ENCODE measurements at places on chromosomes 1 and 21.

GRCh38 chr1:244303610-244303969 is 148.1 kb downstream of the ADSS2 start:
- DNase-seq, result no peak

GRCh38 chr1:151968058-151968457 is 25.6 kb downstream of the S100A10 start:
- DNase-seq, result peak; percentile 49

GRCh38 chr1:224873434-224874369 is 55.8 kb upstream of the DNAH14 start:
- no peak for DNase-seq

DNA sequence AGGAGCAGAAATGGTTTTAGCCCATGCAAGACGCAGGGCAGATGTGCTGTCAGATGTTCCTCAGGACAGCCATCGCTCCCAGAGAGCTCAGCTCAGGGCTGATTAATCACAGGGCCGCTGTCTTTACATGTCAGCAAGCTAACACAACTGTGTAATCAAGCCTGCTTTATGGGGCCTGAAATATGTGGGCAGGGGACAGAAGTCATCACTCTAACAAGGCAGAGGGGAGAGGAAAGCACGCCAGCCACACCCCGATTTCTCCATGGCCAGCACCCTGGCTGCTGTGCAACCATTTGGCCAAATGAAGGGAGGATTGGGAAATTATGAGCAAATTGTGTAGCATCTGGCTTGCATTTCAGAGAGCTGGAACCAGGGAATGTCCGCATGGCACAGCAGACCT is 368.8 kb downstream of the NPHP4 start:
- no peak for DNase-seq

- no peak for DNase-seq
These were observed 176.4 kb downstream of the DHRS3 start for GRCh38 chr1:12441414-12442105.

DNA sequence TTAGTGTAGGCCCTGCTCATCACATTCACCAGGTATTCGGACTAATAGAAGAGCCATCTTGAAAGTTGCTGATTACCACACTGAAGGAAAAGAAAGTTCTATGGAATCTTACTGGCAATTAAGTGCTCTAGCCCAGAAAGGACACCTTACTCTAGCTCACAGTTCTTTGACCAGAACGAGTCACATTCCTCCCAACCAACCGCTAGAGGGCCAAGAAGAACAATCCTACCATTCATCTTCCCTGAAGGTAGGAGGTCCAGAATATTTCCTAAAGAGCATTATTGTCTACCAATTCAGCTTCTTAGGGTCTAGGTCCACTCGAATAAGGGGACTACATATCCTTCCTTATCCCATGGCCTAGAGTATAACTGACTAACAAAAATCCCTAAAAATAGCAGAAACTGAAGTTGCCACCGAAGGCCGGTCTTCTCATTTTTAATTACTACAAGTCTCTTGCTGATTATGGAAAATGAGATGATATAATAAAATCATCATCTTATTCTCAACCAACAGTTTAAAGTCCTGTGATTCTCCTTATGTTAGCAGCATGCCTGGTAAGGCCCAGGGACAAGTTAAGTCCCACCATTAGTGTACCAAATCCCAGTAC is 2.7 kb upstream of the FMO1 start:
- no peak for DNase-seq

DNA sequence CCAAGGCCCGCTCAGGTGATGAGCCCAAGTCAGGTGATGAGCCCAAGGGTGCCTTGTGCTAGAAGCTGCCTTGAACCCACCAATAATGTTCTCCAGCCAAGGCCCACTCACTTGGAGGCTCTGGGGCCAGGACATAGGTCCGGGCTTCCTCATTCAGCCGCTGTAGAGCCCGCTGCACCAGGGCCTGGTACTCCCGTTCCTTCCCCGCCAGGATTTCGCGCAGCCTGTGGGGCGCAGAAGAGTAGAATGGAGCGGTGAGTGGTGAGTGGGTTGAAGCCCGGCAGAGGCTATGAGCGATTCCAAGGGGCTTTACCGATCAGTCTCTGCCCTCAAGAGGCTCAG is 10.5 kb downstream of the MAP3K6 start:
- DNase-seq, result no peak

DNA sequence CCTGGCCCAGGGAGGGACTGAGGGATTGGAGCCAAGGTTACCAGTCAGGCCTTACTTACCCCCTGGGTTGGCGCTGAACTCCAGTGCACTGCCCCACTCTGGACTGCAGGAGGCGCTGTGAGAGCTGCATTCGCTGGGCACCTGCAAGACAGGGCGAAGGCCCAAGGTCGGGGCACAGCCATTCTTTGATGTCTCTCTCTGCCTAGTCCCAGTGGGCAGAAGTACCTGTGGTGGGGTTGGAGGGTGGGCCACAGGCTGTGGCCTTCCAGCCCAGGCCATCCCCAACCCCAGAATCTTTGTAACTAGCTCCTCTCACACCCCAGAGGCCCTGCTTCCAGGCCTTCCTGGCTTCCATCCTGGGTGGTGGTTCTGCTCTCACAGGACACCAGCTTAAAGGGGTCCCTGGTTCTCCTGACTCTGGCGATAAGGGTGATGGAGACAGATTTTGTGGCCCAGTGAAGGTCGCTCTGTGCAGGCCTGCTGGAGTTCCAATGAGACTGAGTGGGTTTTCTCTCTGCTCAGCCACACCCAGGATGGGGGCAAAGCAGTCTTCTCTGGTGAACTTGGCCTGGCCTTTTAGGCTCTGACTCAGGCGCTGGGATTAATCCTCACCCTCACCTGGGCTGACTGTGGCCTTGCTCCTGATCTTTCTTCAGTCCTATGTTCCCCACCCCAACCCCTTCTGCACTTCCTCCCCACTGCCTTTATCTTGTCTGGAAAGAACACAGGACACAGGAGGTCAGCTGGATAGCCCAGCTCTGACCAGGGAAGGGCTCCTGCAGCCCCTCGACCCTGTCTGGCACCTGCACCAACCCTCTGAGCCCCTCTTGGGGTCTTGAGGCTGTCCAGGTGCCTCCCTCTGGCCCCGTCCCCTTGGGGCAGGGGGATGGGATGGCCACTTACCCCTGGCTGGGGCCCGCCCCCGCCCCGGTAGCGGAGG is 954 bp downstream of the MYOG start:
- no peak for DNase-seq

DNA sequence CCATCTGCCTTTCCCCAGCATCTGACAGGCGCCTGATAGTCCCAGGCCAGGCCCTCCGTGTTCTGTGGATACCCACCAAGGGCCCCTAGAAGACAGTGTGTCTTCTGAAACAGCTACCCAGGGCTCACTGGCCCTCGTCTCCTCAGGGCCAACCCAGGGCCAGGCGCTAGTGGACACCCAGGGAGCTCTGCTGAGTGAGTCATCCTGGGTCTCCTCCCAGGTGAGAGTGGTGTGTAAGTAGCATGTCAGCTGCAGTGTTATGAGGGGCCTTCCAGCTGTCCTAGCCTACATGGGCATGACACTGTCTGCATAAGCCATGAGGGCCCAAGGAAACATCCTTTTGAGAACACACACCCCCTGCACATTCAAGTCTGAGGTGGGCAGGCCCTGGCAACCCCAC is 36.7 kb downstream of the CHD5 start:
- no peak for DNase-seq

DNA sequence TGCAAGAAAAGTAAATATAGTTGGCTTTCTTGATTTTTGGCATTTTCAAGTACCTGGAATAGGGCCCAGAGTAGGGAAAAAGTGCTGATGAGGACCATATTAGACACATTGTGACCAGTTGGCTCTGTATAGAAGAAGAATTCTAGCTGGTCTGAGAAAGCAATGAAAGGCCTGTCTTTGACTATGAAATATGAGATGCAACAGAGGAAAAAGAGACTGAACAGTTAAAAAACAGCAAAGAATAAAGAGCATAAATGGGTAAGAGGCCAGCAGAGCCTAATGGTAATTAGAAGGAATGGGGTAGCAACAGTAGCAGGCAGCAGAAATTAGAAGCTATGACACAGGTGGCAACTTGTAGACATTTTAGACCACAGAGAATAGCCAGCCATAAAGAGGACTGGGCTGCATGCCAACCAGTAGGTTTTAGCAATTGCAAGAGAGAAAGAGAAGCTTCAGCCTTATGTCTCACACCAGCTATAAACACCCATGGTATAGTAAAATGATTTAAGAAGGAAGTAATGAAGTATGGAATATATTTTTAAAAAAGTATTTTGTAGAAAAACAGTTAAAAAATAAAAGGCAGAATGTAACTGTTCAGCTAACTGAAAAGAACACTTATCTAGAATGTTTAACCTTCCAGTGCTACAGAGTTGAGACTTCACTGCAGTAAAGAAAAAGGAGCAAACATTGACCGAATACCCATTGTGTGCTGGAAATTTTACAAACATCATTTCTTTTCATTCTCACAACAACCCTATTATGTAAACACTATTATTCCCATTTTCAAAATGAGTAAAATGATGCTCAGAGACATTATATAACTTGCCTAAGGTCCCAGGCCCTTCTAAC is 114.1 kb downstream of the LHX4 start:
- DNase-seq, result peak; percentile 92

DNA sequence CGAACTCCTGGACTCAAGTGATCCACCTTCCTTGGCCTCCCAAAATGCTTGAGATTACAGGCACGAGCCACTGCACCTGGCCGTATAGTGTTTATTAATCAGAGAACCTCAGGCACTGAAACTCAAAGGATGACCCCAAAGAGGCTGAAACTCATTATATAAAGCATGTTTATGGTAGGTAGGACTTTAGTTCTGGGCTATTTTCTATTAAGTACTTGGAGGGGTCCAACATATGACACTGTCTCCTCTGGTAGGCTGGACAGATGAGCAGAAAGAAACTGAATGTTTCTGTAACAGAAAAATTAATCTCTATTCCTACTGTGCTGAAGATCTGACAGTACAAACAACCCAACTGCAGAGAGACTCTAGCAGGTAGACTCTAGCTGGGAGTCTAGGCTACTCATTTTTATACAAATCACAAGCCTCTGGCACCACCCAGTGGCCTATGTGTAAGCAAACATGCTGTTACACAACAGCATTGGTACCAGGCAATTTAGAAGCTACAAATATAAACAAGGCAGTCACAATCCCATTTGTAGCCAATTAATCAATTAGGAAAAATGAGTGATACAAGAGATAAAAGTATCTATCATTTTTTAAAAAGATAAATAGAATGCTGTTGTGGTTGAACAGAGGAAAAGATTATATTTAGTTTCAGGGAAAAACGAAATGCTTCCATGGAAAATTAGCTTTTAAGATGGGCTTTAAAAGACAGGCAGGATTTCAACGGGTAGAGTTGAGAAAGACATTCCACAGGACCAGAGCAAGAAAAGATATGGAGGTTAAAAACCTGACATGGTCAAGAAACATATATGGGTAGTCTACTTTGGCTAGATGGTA is 10.4 kb downstream of the DCAF8 start:
- peak; percentile 17 for DNase-seq

DNA sequence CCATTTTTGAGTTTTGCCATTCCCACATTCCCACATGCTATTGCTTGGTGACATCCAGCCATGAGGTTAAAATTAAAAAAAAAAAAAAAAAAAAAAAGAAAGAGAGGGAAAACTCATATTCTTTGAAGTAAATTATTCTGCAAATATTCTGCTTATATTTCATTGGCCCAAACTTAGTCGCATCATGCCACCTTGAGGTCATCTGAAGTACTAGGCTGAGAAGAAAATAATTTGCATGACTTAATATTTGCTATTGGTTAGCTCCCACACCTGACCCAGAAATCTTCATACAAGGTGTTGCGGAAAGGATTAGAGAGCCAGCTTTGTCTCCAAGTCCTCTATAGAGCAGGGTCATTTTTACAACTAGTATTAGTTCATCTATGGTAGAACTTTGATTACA is 2206.0 kb downstream of the MRPL39 start:
- DNase-seq, result no peak

DNA sequence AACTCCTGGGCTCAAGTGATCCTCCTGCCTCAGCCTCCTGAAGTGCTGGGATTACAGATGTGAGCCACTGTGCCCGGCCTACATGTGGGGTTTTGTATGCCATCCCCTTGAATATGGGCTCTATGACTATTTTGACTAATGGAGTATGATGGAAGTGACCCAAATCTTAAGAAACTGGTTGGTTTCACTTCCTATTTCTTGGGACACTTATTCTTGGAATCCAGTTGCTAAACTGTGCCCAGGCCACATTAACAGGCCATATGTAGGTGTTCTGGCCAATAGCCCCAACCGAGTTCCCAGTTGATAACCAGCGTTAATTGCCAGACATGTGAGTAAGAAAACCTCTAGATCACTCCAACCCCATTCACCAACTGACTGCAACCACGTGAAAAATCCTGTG is 36.3 kb upstream of the CLIC4 start:
- DNase-seq, result no peak

- DNase-seq, result no peak
These were observed 48.8 kb downstream of the PIK3CD start for GRCh38 chr1:9700340-9700739.

Data from NCI-H748 treated with DMSO at 0.1 percent for 48 hours (cell line).